ENCODE measurements at places on chromosomes 3 and 15.

DNA sequence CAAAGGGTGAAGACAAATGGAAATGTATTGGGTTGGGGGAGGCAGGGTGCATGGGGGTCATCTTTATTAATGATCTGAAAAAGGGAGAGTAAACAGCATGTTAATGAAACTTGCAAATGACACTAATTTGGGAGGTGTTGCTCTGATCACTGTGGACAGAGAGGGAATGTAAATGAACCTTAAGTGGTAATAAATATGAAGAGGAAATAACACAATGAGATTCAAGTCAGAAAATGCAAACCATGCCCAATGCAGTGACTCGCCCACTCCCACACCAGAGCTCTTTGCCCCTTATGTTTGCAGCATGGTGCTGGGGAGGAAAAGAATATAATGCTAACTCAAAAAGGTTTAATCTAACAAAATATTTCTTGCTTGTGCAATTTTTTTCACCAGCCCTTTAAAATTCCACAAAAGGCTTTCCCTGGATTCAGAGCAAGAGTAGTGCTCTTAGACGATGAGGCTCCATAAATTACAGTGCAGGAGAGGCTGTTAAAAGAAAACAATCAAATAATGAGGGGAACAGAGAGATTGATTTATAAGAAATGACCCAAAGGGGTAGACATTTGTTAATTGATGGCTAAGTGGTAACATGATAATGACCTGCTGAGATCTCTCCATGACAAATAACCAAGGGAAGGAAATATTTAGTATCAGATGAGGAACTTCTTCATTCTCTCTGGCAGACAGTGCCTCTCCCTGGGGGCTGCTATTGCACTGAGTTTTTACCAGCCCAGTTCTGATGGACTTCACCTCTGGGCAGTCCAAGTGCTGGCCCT is 210.0 kb upstream of the PPP2R3A start:
- no peak overlapping the region for H3K27ac ChIP-seq
- H3K36me3 ChIP-seq = no peaks in the 10 kb centered on the region
- no peaks in the 10 kb centered on the region for H3K27me3 ChIP-seq
- no peak for DNase-seq
- no peak overlapping the region for H3K4me3 ChIP-seq

- H3K36me3 ChIP-seq = no peaks in the 10 kb centered on the region
- peaks cover 46% of the 10 kb centered on the region for H3K4me1 ChIP-seq
- H3K27ac ChIP-seq = no peak overlapping the region
- no peaks in the 10 kb centered on the region for H3K27me3 ChIP-seq
- no peak for DNase-seq
- H3K4me3 ChIP-seq = no peak overlapping the region
Measured at GRCh38 chr3:149382101-149382467, 4.6 kb upstream of the TM4SF1 start.

DNA sequence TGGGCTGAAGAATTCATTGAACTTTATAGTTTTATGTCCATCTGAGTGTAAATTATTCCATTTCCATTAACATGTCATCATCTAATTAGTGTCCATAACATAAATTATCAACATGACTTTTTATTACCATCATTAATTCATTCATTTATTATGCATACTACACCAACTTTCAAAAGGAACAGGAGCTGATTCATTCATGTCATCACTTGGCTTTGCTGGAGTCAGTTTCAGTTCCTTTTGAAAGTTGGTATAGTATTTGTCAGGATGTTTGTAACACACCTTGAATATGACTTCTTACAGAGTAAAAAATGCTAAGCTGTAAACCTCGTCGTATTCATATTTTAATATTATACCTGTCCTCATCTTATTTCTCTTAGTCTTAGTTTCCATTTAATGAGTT is 298.0 kb upstream of the RBMS3 start:
- no peak overlapping the region for H3K27ac ChIP-seq
- no peaks in the 10 kb centered on the region for H3K4me1 ChIP-seq
- H3K4me3 ChIP-seq = no peak overlapping the region
- H3K36me3 ChIP-seq = no peaks in the 10 kb centered on the region

DNA sequence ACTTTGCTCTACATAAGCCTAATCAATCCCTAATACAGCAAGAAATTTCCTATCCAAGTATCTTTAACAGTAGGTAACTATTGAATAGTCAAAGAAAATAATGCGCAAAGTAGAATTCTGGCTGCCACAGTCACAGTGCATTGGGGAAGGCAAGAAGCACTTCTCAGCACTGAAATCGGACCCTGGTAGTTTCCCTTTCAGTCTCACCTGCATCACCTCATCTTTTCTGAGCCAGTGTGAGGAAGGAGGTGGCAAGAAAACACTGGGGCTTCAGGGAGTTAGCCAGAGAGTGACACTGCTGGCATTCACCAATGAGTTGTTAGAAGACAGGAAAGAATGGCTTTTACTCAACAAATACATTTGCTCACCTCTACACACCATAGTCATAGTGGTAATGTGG is 8.3 kb downstream of the TRIM42 start:
- H3K36me3 ChIP-seq = no peaks in the 10 kb centered on the region
- H3K4me1 ChIP-seq = no peaks in the 10 kb centered on the region
- no peak overlapping the region for H3K4me3 ChIP-seq

GRCh38 chr3:120648290-120648689 is 33.7 kb downstream of the HGD start:
- H3K27me3 ChIP-seq = no peaks in the 10 kb centered on the region
- no peaks in the 10 kb centered on the region for H3K4me1 ChIP-seq
- no peak overlapping the region for H3K27ac ChIP-seq

GRCh38 chr15:36608180-36608579 is 28.8 kb downstream of the CDIN1 start:
- H3K27ac ChIP-seq = no peak overlapping the region
- DNase-seq = no peak
- no peaks in the 10 kb centered on the region for H3K36me3 ChIP-seq
- no peak overlapping the region for H3K4me3 ChIP-seq
- H3K4me1 ChIP-seq = no peaks in the 10 kb centered on the region

DNA sequence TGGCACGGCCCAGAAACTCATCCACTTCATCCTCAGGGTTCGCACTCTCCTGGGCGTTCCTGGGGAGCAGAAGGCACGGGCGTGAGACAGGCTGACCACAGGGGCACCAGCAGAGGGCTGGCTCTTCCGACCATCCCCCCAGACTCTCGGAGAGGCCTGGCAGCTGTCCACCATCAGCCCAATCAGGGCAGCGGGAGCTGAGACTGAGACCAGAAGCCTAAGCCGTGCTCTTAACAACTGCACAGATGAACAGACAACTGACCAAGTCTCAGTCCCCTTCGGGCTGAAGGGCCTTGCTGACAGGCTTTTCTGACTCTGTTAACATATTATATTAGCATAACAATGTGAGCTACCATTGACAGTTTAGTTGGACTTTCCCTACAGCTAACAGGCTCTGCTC is 118.0 kb downstream of the SEC22A start:
- no peaks in the 10 kb centered on the region for H3K4me1 ChIP-seq
- H3K4me3 ChIP-seq = no peak overlapping the region
- no peaks in the 10 kb centered on the region for H3K36me3 ChIP-seq

DNA sequence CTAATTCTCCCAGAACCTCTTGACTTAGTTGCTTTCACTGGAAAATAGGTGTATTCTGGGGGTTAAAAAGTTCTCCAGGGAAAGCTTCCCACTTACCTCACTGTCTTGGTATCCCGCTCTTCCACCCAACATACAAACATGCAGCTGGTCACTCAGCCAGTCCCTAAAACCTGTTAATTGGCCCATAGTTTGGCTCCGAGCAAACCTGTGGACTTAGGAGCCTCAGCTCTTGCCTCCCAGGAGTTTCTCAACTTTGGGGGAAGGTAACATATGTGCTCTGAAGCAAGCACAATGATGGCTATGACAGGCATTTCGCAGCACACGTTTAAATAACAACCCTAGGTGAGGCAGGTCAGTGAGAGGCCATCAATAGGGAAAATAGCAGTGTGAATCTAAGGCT is 25.8 kb upstream of the LRRFIP2 start:
- DNase-seq = no peak
- no peaks in the 10 kb centered on the region for H3K4me1 ChIP-seq
- H3K27me3 ChIP-seq = no peaks in the 10 kb centered on the region
- H3K36me3 ChIP-seq = no peaks in the 10 kb centered on the region

GRCh38 chr15:57735431-57735830 is 28.9 kb downstream of the POLR2M start:
- DNase-seq = no peak
- no peak overlapping the region for H3K27ac ChIP-seq

DNA sequence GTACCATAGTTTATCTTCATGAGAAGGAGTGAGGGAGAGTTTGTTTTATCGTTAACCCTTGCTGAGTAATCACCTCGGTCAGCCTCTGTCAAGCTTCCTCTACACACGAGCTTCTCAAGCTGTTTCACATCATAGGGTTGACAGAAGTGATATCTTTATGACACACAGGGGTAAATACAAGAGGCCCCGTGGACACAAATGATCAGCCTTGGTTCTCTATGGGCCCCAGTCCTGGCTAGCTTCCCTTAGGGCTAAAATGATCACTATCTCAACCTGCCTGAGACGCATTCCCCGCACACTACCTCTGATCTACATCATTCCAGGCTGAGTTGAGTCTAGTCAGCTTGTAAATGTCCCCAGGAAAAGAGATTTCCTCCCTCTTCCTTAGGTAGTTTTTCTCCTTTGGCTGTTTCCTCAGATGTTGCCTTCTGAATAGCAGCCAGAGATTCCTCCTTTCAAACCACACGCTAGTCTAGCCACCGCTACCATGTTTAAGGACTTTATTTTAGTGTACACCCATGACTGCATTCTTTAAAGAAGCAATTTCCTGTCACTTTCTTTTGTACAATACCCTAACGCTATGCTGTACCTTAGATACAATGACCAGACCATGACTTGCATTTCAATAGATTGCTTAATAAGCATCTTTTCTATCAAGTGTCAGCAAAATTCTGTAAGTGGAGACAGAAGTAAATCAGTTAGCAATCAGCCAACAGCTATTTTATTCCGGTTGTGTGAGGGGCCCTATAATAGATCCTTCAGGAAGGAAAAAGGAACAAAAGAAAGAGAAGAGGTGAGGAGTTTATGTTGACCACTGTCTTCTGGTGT is 35.1 kb upstream of the PPARG start:
- no peaks in the 10 kb centered on the region for H3K36me3 ChIP-seq
- DNase-seq = peak; percentile 23
- no peak overlapping the region for H3K4me3 ChIP-seq
- H3K27ac ChIP-seq = no peak overlapping the region
- no peaks in the 10 kb centered on the region for H3K4me1 ChIP-seq

DNA sequence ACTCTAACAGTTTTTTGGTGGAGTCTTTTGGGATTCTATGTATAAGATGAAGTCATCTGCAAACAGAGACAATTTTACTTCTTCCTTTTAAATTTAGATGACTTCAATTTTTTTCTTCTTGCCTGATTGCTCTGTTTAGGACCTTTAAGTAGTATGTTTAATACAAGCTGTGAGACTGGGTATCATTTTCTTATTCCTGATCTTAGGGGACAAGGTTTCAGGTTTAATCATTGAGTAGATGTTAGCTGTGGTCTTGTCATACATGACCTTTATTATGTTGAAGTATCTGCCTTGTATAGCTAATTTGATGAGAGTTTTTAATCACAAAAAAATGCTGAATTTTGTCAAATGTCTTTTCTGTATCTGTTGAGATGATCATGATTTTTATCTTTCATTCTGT is 20.6 kb downstream of the GRM2 start:
- H3K27me3 ChIP-seq = no peaks in the 10 kb centered on the region
- no peak for DNase-seq
- H3K4me1 ChIP-seq = no peaks in the 10 kb centered on the region
- no peaks in the 10 kb centered on the region for H3K36me3 ChIP-seq

GRCh38 chr3:49805367-49805782 is 2.3 kb downstream of the INKA1 start:
- H3K4me3 ChIP-seq = no peak overlapping the region
- peak; percentile 86 for DNase-seq
- H3K27me3 ChIP-seq = no peaks in the 10 kb centered on the region
- H3K4me1 ChIP-seq = peaks cover 10% of the 10 kb centered on the region
- H3K27ac ChIP-seq = peak overlapping the region; percentile 92

GRCh38 chr15:80640531-80641121 is 54.5 kb upstream of the ABHD17C start:
- H3K27ac ChIP-seq = no peak overlapping the region
- H3K27me3 ChIP-seq = no peaks in the 10 kb centered on the region
- H3K36me3 ChIP-seq = no peaks in the 10 kb centered on the region
- no peak overlapping the region for H3K4me3 ChIP-seq
- no peak for DNase-seq

DNA sequence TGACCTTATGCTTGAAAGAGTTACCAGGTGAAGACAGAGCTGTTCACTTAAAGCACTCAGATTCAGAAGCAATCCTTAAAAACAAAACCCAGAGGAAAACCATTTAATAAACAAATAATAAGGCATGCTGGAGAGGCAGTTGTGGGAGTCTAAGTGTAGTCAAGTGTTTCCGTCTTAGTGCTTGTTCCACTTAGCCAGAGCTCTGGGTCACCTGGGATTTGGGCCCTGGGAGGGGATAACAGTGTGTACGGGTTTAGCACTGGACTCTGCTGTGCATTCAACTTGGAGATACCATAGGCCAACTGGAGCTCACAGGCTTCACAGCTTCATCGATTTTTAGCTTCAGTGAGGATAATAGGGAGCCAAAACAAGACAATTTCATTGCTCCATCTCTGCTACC is 444.6 kb downstream of the CNTN4 start:
- no peak overlapping the region for H3K4me3 ChIP-seq
- H3K36me3 ChIP-seq = no peaks in the 10 kb centered on the region
- H3K27me3 ChIP-seq = no peaks in the 10 kb centered on the region
- no peaks in the 10 kb centered on the region for H3K4me1 ChIP-seq
- DNase-seq = no peak

GRCh38 chr15:96285729-96286254 is 44.7 kb upstream of the NR2F2 start:
- H3K27ac ChIP-seq = no peak overlapping the region
- no peaks in the 10 kb centered on the region for H3K4me1 ChIP-seq
- no peak for DNase-seq
- H3K27me3 ChIP-seq = peaks cover 18% of the 10 kb centered on the region
